ENCODE measurements at places on chromosomes 6 and 20.

DNA sequence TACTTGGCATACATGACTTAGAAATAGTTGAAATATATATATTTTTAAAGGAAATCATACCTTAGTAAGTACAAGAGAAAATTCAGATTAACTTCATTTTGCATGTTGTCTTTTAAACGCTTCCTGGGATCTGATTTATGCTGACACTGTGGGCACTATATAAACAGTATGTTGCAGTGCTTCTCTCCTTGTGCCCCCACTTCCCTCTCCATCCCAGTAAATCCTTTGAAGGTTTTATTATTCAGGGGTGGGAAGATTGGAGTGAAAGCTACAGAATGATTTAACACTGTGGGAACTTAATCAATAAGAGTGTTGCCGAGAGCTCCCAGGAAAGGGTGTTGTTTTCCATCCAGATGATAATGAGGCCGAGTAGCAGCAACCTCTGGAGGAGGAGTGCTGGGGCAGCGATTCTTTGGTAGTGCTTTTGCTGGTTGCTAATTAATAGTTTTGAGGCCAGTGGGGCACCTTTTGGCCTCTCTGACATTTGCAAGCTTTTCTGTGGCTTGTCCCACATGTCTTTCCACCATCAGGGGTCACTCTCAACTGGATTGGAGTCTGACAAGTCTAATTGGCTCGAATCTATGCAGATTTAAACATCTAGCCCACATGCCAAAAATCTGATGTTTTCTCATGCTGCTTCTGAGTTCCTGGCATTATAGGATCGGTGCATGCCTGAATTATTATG, 183.0 kb upstream of the MMS22L start:
- DNase-seq: no peak

DNA sequence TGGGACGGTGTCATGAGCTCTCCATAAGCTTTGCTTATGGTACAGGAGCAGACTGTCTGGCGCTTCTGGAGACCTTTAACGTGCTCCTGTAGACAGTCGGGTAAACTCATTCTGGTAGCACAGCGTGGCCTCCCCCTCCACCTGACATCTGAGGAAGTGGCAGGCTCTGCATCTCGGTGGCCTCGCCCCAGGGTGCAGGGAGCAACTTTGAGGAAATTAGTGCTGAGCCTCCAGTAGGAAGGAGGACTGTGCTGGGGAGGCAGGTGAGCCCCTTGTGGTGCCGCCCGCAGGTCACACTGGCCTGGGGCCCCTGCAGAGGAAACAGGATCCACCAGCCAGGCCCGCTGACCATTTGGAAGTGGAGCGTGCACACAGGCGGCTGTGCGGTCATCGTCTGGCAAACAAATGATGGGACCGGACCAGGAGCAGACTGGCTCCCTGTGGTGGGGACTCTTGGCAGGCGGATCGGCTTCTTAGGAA, 57.9 kb downstream of the SYNJ2 start:
- DNase-seq: no peak

GRCh38 chr6:6348256-6348655, 27.8 kb upstream of the F13A1 start:
- DNase-seq: no peak

DNA sequence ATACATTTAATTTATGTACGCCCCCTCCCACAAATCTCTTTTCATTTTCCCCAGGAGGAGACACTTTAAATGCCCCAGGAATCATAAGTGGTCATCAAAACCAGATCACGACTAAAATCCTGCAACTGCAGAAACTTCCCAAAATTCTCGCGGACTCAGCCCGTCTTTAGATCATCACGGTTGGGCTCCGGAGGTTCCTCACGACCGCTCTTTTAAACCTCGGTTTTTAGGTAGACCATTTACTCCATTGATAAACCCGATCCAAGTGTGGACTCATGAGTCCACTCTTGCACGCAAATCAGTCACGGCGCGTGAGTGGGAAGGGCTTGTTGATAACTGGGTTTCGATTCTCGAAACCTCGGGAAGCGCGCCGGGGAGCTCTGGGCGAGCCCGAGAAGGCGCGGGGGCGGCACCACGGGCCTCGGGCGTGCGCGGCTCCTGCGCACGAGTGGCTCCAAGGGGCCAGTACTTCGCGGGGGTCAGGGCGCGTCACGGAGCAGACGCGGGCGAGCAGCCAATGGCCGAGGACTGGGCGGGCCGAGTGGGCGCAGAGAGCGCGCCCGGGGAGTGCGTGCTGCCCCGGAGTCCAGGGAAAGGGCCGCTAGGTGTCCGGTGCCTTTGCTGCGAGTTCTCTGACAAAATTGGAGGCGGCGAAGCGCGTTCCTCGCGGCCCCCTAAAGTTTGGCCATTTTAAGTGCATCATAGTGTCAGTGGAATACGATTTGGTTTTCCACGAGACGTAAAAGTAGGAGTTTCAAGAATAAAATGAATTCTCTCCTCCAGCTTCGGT, 635 bp upstream of the TENT5A start:
- DNase-seq: peak; percentile 89

- no peak for DNase-seq
Observed at GRCh38 chr6:161745594-161746141, 471.8 kb upstream of the AGPAT4 start.

- no peak for DNase-seq
Observed at GRCh38 chr6:144292372-144292771, 7.2 kb downstream of the UTRN start.

- no peak for DNase-seq
Observed at GRCh38 chr6:119985952-119986736, 636.6 kb upstream of the MAN1A1 start.

GRCh38 chr20:53227523-53227922, 255.4 kb downstream of the TSHZ2 start:
- DNase-seq: peak; percentile 38

DNA sequence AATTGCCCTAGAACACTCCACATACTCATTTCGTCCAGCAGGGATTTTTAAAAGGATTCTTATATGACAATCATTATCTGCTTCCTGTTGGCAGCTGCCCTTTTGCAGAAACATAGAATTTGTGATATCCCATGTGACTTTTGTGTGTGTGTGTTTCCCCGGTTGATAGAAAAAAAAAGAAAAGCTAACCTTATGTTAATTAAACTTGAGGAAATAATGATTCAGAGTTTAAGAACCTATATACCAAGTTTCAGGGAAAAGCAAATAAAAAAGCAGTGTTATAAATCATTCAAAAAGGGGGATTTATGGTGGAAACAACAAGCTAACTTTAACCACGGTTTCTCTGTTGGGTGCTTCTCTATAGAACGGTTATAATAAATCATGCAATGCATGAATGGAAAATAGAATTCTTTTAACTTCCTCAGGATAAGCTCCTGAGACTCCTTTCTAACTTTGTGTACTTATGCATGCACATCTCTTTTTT, 826.9 kb upstream of the EYS start:
- no peak for DNase-seq

DNA sequence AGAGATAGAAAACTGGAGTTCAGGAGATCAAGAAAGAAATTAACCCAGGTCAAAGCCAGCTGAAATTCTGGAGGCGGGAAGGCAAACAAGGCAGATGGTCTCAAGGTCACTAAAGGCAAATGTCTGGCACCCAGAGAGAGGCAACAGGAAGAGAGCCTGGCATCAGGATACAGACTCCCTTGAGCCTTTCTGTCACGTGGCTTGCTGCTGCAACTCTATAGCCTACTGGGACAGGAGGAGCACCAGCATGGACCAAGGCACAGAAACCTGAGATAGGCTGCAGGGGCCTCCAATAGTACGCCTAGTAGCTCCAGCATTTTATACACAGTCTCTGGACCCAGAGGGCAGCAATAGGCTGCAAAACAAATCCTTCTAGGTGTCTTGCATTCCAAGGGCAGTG, 75.1 kb downstream of the SEL1L2 start:
- no peak for DNase-seq

DNA sequence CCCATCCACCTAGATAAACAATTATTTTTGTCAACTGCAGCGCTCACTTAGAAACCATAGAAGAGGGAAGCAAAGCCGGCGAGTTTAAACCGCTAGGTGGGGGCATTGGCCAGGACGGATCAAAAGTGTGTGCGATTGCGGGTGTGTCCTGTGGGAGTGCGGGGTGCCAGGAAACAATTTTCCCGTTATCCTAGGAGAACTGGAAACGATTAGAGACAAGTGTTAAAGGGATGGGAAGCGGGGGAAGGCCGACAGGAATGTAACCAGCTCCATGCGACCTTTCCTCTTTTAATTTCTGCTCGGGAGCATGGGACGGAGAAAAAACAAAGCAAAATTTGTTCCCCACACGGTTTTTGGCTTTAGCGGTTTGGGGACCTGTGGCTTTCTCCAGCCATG, 2.8 kb upstream of the HTR1B start:
- no peak for DNase-seq

GRCh38 chr6:55277646-55278045, 49.6 kb upstream of the GFRAL start:
- peak; percentile 49 for DNase-seq

DNA sequence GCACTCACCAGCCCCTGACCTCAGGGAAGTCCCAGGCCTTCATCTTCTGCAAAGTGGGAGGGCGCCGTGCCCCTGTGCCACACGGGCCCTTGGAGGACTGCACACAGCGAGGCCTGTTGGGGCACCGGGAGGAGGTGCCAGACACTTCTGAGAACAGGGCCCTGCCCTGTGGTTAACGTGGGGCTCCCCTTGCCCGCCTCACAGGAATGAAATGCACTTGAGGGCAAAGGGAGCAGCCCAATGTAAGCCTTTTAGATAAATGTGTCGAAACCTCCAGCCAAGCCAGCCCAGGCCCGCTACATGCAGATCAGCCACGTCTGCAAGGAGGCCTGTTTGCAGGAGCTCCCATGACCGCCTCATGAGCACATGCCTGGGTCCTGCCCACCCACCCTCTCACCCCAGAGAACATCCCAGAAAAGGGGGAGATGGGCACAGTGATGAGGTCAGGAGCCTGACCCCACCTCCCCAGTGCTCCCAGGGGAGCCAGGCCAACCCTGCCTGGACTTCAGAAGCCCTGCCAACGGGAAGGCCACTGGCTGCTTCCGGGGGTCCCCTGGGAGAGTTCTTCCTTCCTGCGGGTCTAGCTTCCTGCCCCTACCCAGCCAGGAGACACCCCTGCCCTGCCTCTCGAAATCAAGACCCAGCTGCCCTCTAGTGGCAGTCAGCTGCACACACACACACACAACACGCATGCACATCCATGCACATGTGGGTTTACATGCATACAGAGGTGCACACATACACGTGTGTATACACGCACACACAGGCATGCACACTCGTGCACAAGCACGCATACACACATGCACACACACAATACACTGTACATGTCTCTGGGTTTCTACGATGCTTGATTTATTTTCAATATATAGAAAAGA, 178.7 kb downstream of the TAF4 start:
- DNase-seq: no peak

DNA sequence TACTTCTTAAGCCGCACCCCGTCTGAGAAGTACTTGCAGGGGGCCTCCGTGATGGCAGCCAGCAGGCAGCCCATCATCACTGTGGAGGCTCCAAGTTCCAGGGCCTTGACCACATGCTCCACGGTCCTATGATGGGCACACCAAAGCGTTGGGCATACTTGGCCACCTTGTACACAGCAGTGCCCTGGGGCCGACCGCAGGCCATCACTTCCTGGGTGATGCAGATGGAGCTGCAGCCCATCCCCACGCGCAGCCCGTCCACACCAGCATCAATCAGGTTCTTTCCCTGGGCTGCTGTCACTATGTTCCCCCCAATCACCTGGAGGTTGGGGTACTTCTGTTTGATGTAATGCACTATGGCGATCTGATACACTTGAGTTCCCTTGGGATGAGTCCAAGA, 19.8 kb upstream of the RNF144B start:
- no peak for DNase-seq

GRCh38 chr6:5335020-5335419, 73.7 kb downstream of the FARS2 start:
- no peak for DNase-seq

DNA sequence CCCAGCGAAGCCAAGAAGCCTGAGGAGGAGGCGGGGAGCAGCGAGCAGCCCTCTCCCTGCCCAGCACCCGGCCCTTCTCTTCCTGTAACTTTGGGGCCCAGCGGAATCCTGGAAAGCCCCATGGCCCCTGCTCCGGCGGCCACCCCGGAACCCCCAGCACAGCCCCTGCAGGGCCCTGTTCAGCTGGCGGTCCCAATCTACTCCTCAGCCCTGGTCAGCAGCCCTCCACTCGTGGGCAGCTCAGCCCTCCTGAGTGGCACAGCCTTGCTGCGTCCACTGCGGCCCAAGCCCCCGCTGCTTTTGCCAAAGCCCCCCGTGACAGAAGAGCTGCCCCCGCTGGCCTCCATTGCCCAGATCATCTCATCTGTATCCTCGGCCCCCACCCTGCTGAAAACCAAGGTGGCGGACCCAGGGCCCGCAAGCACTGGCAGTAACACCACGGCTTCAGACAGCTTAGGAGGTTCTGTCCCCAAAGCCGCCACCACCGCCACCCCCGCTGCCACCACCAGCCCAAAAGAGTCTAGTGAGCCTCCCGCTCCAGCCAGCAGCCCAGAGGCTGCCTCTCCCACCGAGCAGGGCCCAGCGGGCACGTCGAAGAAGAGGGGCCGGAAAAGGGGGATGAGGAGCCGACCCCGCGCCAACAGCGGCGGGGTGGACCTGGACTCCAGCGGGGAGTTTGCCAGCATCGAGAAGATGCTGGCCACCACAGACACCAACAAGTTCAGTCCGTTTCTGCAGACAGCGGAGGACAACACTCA, 81.9 kb downstream of the SSR1 start:
- no peak for DNase-seq

DNA sequence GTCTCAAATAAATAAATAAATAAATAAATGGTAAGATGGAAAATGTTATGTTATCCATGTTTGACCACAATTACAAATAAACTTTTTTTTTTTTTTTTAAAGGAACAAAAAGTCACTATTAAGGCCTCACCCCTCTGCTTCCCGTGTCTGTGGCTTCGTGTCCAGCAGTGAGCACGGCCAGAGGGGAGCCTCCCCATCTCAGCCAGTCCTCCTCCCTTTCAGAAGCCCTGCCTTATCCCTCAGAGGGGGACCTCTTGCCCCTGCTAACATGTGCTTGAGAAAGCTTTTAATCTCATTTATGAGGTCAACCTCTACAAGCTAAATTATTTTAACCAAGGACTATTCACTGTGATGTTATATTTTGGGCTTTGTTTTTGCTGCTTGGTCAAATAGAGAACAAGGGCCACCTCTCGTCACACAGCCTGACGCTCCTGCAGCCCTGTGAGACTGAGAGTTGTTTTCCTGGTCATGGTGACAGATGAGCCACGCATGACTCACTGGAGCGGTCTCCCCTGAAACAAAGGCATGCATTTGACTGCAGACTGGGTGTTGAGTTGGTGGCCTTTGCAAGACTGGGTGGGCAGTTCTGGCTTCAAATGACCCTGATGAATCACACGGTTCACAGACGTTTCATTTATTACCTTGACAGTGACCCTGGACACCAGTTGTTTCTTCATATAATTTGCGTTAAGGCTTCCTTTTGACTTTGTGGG, 131.8 kb downstream of the TIAM2 start:
- DNase-seq: no peak

DNA sequence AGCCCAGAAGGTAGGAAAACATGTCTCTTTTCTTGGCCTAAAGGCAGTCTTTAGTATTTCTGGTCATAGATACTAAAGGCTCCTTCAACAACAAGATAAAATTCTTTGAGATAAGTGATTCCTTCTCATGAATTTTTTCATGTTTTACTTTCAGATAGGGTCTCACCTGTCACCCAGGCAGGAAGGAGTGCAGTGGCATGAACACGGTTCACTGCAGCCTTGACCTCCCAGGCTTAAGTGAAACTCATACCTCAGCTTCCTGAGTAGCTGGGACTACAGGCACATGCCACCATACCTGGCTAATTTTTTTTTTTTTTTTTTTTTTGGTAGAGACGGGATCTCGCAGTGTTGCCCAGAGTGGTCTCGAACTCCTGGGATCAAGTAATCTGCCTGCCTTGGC, 9.1 kb downstream of the PNLDC1 start:
- no peak for DNase-seq

GRCh38 chr6:136764517-136764993, 27.7 kb downstream of the MAP3K5 start:
- no peak for DNase-seq

- DNase-seq: no peak
Observed at GRCh38 chr20:10571313-10571815, 102.4 kb downstream of the JAG1 start.
